ENCODE measurements at places on chromosomes 6 and 20.

- DNase-seq, result no peak
These were observed 152.1 kb upstream of the RNF24 start for GRCh38 chr20:4167261-4168021.

- no peak for DNase-seq
These were observed 420 bp downstream of the CENPQ start for GRCh38 chr6:49463612-49463967.

DNA sequence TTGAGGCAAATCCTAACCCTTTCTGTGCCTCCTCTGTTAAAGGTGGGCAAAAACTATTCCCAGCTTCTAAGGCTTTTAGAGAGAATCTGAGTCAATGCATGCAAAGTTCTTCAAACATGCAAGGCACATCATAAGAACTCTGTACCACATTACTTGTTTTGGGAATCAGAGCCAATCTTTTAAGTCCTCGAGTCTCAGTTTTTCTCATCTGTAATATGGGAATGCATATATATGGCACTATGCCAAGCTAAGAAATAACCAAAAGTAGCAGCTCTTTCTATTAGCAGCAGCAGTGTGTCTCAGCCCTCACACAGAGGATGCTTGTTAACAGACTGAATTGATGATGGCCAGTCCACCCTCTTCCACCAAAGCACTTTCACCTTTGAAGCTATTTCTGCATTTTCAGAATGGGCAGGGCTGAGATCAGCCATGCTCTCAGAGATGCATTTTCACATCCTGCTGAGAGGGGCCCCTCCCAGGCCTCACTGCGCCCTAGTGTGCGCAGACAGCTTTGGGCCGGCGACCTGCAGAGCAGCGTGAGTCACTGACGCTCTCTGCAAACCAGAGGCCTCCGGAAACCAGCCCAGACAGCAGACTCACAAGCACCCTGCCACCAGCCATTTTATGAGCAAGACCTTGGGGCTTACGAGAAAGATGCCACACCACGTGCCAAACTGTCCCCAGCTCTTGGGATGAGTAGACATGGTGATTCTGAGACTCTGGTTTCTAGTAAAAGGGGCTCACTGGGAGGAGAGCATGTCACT, 138.0 kb downstream of the NFATC2 start:
- no peak for DNase-seq

DNA sequence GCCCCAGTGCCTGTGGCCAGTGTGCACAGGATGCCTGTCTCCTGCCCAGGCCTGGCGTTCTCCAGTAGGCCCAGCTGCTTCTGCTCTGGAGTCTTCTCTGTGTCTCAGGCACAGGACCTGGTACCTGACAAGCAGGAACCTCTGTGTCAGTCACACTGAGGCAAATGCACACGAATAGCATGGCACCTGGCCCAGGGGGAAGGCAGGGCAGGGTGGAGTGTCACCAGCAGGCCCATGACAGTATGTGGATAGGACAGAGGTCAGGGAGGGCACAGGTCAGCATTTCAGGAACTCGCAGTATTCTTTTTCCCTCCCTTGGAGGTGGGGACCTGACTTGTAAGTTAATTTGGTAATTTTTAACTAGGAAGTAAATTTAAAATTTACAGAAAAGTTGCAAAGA, 5.6 kb downstream of the PSMG4 start:
- DNase-seq, result no peak

GRCh38 chr6:2101213-2101612, 144.2 kb downstream of the GMDS start:
- DNase-seq, result no peak

DNA sequence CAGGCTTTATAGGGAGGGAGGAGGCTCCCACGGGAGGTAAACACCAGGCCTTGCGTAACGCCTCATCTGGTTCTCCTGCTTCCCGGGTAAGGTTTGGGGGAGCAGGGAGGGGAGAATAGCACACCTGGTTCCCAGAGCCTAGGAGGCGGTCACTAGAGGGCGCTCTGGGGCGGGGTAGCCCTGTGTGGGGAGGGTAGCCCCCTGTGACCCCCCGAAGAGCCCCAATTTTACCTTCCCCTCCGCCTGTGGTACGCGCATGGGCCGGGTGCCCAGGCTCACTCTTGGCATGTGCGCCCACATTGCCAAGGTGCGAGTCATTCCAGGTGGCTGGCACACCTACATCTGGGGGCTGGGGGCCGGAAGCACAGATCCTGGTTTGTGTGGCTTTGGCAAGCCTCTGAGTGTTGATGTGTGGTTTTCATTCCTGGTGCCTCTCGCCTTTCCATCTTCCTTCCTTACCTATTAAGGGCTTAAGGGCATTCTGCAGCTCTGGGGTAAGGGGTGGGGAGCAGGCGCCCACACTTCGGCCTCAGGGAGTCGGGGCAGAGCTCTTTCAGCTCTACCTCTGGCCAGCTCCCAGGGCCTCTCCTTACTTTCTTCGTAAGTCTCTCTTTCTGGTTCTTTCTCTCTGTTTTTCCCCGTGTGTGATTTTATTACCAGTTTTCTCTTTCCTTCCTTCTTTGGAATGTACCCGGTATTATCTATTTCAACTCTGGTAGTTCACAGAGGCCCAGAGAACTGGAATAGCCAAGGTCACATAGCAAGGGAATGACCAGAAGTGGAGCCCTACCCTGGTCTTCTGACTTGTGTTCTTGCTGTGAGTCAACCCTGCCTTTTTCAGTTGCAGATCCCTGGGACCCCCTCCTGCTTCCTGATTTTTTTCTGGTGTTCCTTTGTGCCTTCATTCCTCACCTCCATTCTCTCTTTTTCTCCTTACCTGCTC, 492 bp upstream of the RNF39 start:
- peak; percentile 93 for DNase-seq

- DNase-seq, result no peak
These were observed 934.4 kb downstream of the HACE1 start for GRCh38 chr6:103925317-103925716.

GRCh38 chr6:75590370-75590769, 11.3 kb upstream of the SENP6 start:
- DNase-seq, result no peak

DNA sequence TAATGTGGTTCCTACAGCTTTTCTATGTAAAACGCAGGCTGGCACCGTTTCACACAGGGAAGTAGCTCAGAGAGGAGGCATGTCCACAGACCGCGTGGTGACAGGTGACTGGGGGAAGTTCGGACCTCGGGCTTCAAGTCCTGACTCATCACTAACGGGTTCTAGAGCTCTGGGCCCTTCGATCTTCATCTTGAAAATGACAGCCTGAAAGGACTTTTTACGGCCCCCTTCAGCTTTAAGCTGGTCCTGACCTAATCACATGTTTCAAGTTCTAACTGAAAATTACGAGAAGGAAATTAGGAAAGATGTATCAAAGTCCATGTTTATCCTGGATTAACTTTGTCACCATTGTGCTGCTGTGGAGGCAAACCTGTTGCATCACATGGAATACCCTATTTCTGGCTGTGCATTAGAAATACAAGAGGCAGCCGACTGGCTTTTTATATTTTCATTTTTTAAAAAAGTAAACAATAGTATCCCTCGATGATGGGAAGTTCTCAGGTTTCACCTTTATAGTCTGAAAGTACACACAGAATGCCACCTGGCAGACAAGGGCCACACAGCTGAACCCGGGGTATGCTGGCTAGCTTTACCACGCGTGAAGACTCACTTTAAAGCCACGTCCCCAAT, 2.0 kb downstream of the MAN1A1 start:
- peak; percentile 1 for DNase-seq

DNA sequence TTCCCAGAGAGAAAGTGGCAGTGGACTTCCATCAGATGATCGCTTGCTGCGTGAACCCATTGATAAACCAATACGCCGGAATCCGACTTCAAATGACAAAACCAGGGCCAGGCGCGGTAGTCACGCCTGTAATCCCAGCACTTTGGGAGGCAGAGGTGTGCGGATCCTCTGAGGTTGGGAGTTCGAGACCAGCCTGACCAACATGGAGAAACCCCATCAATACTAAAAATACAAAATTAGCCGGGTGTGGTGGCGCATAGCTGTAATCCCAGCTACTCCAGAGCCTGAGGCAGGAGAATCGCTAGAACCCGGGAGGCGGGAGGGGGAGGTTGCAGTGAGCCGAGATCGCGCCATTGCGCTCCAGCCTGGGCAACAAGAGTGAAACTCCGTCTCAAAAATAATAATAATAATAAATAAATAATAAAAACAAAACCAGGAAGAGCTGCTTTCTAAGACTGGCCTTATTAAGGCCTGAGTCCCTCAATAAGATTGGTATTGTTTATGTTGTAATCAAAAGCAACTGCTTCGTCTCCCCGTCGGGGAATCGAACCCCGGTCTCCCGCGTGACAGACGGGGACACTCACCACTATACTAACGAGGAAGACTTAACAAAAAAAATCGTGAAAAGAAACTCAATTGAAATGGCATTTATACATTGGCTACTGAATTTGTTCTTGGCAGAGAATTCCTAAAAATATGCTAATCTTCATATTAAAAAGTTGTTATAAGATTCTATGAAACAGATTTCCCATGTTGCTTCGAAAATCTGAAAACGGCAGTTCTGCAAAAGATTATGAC, 110.2 kb upstream of the ZNF184 start:
- DNase-seq, result peak; percentile 52

- no peak for DNase-seq
These were observed 123.9 kb downstream of the MAP3K4 start for GRCh38 chr6:161115468-161115867.

GRCh38 chr20:5731753-5732366, 18.3 kb upstream of the SHLD1 start:
- DNase-seq, result no peak

DNA sequence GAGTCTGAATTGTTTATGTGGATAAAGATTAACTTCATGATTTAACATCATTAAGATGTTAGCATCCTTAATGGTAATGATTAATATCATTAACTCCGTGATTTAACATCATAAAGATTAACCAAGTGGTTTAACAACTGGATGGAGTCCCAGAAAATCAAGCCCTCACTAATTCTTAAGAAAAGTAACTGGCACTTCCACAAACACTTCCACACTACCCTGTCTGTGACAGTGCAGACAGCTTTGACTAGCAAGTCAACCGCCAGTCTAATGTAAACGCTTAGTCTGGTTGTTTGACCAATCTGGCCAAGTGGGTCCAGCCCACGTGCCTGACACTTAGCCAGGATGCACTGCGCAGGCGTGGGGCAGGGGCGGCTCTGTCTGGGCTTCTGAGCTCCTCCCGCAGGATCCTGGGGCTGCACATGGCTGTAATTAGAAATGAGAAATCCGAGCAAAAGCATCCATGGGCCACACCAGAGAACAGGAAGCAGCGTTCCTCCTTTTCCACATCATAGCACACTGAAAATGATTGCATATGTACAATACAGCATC, 424.2 kb downstream of the FOXA2 start:
- DNase-seq, result no peak

DNA sequence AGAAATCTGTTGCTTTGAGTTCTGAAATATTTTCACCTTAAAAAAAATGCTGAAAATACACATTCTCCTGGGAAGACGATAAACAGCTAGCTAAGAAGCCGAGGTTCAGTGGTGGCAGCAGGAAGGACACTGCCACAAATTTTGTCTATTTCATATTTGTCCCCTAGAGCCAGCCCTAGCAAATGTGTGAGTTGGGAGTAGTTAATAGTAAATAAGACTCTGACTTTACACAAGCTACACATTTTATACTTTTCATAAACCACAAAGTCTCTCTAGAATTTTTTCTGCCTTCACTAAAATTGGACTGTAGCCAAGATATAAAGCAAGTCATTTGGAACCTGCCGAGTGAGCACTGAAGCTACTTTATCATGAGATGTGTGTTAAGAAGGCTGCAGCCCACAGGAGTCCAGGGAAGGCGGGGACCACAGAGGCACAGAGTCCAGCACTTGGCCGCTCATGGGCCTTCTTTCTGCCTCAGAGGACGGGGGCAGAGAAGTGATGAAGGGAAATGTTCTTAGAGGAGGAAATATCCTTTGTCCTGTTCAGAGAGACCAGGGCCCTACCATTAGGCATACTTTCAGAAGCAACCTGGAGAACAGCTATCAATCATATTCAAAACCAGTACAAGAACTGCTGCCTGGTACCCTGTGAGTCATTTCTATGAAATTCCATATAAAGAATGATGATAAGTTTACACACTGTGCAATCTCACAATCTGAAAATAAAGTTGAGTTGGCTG, 241.7 kb upstream of the TAB2 start:
- DNase-seq, result peak; percentile 26

GRCh38 chr20:48203252-48203651, 418.0 kb upstream of the SULF2 start:
- DNase-seq, result no peak

DNA sequence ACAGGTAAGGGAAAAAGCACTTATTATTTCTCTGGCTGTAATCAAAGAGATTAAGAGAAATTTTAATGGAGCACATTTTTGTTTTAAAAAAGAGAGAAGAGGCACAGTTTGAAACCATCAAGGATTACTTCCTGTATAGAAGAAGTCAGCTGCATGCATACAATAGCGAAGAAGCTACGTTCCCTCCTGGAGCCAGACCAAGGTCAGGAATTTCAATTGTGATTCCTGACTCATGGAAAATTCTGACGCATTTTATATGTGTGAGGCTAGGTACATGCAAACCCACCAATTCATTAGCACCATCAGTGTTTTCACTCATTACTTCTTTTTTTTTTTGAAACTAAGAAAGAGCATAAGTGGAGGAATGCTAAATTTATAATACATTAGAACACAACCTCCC, 232.7 kb upstream of the SGK1 start:
- DNase-seq, result no peak

DNA sequence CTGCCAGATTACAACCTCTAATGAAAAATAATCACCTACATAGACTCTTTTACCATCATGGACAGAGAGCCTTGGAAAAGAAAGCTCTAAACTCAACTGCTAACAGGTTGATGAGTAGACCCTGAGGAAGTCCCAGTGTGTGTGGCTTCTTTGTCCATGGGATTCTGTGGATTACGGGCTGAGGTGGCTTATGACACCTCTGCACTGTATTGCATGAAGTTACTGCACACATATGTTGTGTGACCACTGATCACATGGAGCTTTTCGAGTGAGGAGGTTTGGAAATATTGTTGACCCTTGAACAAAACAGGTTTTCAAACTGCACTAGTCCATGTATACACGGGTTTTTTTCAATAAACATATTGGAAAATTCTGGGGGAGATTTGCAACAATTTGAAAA, 124.4 kb downstream of the RIN2 start:
- DNase-seq, result no peak

- DNase-seq, result no peak
These were observed 41.4 kb upstream of the FAM83C start for GRCh38 chr20:35333606-35334005.

GRCh38 chr6:128964771-128965170, 81.8 kb downstream of the LAMA2 start:
- no peak for DNase-seq

DNA sequence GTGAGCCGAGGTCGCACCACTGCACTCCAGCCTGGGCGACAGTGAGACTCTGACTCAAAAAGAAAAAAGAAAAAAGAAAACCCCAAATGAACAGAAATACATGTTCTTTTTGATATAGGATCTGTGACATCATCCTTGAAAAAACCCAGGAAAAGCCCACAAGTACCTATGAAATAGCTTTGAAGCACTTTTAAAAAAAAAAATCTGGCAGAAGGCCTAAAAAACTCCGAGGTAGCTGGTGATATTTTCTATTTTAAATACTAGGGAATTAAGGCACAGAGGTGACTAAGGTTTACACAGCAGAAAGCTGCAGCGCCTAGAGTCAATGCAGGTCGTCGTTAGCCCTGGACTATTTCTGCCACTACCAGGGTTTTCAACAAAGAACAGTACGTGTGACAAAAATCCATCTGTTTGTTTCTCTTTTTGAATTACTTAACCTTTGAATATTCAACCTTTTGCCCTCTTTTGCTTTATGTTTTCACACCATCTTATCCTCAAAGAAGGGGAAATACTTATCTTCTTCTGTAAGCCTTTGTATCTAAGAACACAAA, 39.4 kb upstream of the EEF1A1 start:
- DNase-seq, result no peak
